Right hindlimb (tissue), 1 donor: ENCODE measurements at places on chromosomes 2 and 18.

DNA sequence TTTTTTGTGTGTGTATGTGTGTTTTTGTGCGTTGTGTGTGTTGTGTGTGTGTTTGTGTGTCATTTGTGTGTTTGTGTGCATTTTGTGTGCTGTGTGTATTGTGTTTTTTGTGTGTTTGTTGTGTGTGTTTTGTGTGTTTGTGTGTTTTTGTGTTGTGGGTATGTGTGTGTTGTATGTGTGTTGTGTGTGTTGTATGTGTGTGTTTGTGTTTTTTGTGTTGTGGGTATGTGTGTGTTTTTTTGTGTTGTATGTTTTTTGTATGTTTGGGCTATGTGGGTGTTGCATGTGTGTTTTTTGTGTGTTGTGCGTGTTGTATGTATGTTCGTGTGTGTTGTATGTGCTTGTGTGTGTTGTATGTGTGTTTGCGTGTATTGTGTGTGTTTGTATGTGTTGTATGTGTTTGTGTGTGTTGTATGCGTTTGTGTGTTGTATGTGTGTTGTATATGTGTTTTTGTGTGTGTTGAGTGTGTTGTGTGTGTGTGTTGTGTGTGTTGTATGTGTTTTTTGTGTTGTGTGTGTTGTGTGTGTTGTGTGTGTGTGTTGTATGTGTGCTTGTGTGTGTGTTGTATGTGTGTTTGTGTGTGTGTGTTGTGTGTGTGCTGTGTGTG lies 275.3 kb downstream of the HRH4 start:
- DNase-seq = no peak

DNA sequence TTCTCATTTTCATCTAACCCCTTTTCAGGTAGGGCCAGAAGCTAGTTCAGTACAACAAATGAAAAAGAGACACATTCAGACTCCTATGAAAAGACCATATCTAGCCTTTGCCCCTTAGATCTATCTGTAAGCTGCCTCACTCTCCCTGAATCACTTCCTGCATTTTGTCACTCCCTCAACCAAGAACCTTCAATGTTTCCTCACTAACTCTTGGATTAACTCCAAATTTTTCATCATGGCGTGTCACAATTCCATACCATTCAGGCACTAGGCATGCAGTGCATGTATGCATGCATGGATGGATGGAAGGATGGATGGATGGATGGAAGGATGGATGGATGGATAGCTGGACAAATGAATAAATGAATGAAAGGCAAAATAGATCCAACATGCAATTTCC lies 356.9 kb downstream of the TNS1 start:
- no peak for DNase-seq

DNA sequence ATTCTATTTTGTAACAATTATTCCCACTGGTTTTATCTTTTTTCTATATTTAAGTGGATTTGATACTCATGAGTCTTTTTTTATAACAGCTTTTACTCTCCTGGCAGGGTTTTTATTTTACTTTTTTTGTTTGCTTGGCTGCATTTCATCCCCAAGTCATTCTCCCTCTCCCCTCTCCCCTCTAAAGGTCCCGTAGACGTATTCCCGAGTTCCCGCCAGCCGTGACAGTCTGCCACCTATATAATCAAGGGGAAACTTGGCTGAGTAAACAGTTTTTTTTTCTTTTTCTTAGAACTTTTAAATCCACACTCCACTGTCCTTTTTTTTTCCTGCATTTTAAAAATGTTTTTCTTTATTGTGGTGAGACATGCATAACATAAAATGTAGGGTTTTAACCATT lies 433.1 kb upstream of the HS6ST1 start:
- DNase-seq = no peak

DNA sequence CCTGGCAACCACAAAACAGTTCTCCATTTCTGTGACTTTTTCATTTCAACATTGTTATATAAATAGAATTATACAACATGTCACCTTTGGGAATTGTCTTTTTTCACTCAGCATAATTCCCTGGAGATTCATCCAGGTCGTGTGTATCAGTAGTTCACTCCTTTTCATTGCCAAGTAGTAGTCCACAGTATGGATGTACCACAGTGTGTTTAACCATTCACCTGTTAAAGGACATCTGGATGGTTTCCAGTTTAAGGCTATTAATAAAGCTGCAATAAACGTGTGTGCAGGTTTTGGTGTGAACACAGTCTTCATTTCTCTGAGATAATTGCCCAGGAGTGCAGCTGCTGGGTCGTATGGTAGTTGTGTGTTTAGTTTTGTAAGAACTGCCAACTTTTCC lies 35.7 kb downstream of the COPS7B start:
- no peak for DNase-seq

- DNase-seq = no peak
Measured at GRCh38 chr2:8684540-8684877, 2.7 kb downstream of the ID2 start.

- DNase-seq = no peak
Measured at GRCh38 chr18:47175283-47175897, 774 bp downstream of the IER3IP1 start.
